HCEC 1CT (cell line): ENCODE measurements at places on chromosomes 1 and 21.

- peak; percentile 33 for DNase-seq
Measured at GRCh38 chr1:211928993-211929637, 98.6 kb upstream of the LPGAT1 start.

- DNase-seq, result no peak
Measured at GRCh38 chr1:5634893-5635292, 357.3 kb downstream of the NPHP4 start.

DNA sequence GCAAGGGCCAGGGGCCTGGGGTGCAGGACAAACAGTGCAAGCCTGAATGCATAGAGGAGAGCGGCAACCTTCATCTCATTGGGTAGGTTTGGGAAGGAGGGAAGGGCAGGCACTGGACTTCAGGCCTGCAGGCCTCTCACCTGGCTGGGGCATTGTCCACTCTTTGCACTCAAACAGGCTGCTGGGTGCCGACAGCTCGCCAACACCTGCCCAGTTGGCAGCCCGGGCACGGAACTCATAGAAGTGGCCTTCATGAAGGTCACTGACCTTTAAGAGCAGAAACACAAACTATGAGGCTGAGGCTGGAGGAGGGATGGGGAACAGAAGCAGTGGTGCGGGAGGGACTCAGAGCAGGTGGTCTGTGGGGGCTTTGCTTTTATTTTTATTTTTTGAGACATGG is 30.7 kb downstream of the MYOM3 start:
- no peak for DNase-seq

DNA sequence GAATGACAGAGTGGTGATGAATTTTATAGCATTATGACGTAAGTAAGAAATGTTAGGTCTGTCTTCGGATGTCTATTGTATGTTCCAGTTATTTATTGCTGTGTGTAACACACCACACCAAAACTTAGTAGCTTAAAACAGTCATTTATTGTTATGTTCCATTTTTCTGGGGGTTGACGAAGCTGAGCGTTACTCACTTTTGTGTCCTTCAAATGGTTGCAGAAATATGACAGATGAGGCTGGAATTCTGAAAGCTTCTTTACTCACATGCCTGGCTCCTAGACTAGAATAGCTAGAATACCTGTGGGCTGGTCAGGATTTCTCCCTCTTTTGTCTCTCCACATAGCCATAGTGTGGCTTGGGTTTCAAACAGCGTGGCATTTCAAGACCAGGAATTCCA is 62.1 kb upstream of the S1PR1 start:
- peak; percentile 91 for DNase-seq

DNA sequence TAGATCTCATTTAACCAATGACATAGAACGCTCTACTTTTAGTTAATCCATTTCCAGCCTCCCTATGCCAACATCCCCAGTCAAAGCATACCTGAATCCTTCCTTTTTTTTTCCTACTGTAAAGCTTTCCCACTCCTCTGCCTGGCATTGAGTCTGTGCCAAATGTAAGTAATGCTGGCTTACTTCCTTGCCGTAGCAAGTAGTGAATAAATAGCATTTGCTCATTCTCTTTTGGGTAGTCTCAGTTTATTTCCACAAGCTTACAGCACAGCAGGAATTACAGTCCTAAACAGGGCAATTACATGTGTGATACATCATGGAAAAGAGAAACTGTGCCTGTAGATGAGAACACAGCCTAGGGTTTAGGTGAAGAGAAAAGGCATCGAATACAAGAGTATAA is 352.6 kb upstream of the NEGR1 start:
- DNase-seq, result no peak

DNA sequence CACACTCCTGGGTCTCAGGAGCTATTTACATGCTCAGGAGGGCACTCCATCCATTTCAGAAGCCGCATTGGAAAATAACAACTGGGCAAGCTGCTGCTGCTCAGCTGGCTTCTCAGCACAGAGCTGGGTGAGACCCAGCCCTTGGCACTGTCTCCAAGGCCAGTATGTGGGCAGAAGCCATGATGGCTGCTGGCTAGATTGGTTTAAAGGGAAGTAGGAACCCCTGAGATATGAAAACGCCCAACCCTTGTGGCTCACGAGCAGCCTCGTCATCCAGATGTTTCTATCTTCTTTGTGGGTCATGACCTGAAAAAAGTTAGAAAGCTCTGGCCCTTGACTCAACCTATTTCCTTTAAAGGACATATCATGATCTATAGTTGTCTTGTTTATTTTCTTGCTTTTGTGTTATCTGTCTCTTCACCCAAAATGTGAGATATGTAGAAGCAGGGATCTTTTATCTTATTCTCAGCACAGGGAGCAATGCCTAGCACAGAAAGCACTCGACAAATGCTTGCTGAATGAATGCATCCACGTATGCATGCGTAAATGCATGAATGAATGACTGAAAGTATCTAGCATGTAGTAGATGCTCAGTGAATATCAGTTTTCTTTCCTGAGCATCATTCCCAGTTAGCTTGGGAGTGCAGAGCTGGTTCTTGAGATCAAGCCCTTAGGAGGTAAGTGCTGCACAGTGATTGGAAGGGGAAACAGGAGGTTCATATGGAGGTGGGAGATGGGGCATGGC is 11.6 kb downstream of the MYBPH start:
- DNase-seq, result peak; percentile 7

DNA sequence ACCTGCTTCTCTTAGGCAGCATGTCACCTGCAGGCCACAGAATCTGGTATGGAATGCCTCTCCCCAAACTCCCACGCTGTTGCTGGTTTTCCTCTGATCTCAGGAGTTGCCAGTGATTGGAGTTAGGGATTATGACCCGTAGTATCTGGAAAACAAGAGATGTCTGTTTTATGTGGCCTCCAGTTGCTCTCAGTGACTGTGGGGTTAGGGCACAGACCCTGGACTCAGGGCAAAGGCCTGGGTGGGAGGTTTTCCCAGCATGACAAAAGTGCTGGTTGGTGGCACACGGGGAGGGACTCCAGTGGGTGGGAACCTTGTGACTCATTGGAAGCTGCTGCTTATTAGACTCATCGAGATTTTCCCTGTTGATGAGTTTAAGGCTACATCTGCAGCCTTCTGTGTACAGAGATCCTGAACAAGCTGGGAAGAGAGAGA is at the start of gene NR1I3:
Gene NR1I3 (minus strand): TSS at position 165 of the 435 bp plus-strand sequence. CDS start 1,638 bp downstream, outside the sequence.
- no peak for DNase-seq

- no peak for DNase-seq
Measured at GRCh38 chr21:34869545-34869944, 179.6 kb downstream of the RUNX1 start.

GRCh38 chr21:33854604-33855003 is 61.0 kb downstream of the ATP5PO start:
- no peak for DNase-seq

DNA sequence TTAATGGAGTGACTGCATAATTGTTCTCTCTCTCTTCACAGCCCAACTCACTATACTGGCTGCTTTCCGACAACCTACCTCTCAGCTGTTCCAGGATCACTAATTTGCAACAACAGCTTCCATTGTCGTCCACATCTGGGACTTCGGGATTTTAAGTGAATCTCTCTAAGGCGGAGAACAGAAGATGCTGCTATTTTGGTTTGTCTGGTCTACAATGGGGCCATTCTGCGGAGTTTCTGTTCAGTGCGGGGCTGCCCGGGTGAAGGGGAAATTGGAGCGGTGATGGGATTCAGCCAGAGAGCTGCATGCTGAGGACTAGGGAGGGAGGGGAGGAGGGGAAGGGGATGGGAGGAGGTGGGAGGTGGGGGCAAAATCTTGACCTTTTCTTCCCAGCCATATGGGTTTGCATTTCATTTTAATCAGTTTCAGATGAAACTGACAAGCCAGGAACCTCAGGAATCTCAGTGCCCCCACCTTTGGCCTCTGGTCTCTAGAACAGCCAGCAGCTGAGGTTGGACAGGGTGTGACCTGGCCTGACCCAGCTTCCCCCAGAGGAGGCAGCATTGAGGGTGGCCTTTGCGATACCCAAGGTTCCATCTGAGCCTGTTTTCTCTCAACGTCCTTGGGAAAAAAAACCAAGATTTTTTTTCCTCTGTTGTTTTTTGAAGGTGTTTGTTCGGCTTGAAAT is 6.9 kb upstream of the SRP9 start:
- no peak for DNase-seq

GRCh38 chr1:24928689-24929397 is 1.2 kb downstream of the RUNX3 start:
- DNase-seq, result no peak

GRCh38 chr1:85580872-85581801 is 576 bp downstream of the CCN1 start:
- DNase-seq, result peak; percentile 62

GRCh38 chr1:44251989-44252671 is 38.9 kb downstream of the DMAP1 start:
- no peak for DNase-seq

- peak; percentile 88 for DNase-seq
Measured at GRCh38 chr1:33918368-33918767, 54.5 kb downstream of the HMGB4 start.

- no peak for DNase-seq
Measured at GRCh38 chr21:25577424-25578055, 29.7 kb downstream of the MRPL39 start.

GRCh38 chr1:27003745-27004470 is 8.7 kb downstream of the TENT5B start:
- DNase-seq, result no peak

DNA sequence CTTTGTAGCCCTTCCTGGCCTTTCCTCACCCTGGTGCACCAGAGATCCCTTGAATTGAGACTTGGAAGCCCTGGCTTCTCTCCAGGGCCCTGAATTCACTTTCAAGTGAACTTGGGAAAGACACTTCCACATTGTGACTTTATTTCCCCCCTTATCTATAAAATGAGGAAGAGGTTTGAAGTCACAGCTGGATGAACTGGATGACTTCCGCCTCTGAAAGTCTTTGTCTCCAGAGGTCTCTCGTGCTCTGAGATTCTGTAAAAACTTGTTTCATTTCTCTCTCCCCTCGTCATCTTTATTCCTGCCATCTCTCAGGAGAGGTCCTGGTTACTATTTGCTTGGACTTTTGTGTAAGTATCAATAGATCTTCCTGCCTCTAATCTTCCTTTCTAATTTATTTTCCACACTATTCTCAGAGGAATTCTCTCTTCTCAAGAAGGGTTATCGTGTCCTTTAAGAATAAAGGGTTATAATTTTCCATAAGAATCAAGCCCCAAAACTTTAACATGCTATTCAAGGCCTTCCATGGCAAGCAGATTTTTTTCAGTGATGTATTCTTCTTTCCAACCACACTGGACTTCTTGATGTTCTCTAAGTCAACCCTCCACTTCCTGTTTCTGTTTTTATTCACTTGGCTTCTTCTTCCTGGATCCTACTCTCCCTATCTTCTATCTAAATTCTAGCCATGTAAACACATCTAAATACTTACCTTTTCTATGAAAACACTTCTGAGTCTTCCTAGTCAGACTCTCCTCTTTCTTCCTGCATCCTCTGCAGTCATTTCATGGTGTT is 6.5 kb upstream of the RPTN start:
- no peak for DNase-seq

- peak; percentile 80 for DNase-seq
Measured at GRCh38 chr1:159849626-159850366, 12.7 kb downstream of the VSIG8 start.

- no peak for DNase-seq
Measured at GRCh38 chr1:57966340-57966739, 542.5 kb upstream of the DAB1 start.

- no peak for DNase-seq
Measured at GRCh38 chr1:117188170-117188815, 22.4 kb downstream of the VTCN1 start.

GRCh38 chr21:38355992-38356781 is 99.4 kb downstream of the KCNJ15 start:
- DNase-seq, result peak; percentile 60

GRCh38 chr1:8863138-8863537 is 15.3 kb downstream of the ENO1 start:
- no peak for DNase-seq

DNA sequence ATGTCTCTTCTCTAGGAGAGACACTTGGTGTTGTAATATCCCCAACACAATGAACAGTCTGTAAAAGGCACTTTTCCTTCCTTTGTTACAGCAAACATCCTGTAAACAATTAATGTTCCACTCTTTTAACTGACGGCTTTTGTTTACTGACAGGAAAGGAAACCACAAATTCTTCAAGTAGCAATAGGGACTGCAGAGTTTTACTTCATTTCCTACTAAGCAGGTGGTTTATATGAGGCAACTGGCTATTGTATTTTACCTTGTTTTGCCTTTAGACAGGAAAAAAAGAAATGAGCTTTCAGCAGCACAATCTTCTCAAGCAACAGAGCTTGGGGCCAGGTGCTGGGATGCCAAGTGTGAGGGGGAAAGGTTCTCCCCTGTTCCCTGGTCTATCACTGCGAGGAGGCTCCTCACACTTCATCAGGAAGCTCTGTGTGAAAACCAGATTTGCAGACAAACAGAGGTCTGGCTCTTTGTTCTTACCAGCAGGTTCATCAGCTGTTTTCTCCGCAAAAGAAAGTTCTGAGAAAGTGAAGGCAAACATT is 51.2 kb downstream of the SIPA1L2 start:
- DNase-seq, result no peak

DNA sequence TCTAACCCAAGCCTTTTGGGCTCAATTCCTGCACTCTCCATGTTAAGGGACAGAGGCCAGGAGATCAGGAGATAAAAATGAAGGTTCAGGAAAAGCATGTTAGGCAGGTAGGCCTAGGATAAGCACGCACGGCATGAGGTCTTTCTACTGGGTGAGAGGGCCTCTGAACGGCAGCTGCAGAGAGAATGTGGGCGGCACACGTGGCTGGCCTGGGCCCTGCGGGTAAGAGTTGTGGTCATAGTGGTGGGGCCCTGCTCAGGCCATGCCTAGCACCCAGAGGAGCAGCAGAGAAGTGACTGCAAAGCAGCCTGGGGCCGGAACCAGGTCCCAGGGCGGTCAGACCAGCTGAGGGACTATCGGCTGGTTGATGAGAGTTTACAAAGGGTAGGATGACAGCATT is 7.5 kb upstream of the FOXO6 start:
- DNase-seq, result no peak

- no peak for DNase-seq
Measured at GRCh38 chr1:247330548-247331171, 1.0 kb downstream of the ZNF496 start.

- no peak for DNase-seq
Measured at GRCh38 chr1:11770011-11770410, 8.0 kb downstream of the C1orf167 start.

- no peak for DNase-seq
Measured at GRCh38 chr1:190608282-190608681, 130.6 kb upstream of the BRINP3 start.

GRCh38 chr1:148318904-148319242 is 164.2 kb downstream of the PPIAL4G start:
- DNase-seq, result no peak

GRCh38 chr1:206923009-206923960 is 1.5 kb upstream of the FCMR start:
- DNase-seq, result no peak

DNA sequence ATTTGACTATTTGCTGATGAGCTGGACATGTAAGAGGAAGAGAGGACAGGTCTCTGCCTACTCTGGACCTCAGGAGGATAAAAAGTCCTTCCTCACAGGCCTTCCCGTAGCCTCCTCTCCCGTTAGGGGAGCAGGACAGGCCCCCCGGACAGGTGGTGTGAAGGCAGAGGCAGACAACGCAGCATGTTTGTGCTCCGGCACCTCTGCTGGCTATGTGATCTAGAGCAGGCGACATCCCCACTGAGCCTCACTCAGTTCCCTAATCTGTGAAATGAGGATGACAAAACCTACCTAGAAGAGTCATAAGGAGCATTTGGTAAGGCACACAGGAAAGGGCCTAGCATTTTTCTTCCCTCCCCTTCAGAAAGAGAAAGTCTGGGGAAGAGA is 34.8 kb downstream of the KIAA1614 start:
- DNase-seq, result no peak

- no peak for DNase-seq
Measured at GRCh38 chr21:36186506-36187399, 30.1 kb downstream of the DOP1B start.
